ENCODE measurements at places on chromosomes 16 and 17.

- peaks cover 10% of the 10 kb centered on the region for H3K27me3 ChIP-seq
- peak overlapping the region; percentile 93 for H3K27ac ChIP-seq
- peak overlapping the region; percentile 93 for H3K4me3 ChIP-seq
- peaks cover 5% of the 10 kb centered on the region for H3K36me3 ChIP-seq
These were observed 2.1 kb downstream of the MYO18A start for GRCh38 chr17:29177871-29178749.

DNA sequence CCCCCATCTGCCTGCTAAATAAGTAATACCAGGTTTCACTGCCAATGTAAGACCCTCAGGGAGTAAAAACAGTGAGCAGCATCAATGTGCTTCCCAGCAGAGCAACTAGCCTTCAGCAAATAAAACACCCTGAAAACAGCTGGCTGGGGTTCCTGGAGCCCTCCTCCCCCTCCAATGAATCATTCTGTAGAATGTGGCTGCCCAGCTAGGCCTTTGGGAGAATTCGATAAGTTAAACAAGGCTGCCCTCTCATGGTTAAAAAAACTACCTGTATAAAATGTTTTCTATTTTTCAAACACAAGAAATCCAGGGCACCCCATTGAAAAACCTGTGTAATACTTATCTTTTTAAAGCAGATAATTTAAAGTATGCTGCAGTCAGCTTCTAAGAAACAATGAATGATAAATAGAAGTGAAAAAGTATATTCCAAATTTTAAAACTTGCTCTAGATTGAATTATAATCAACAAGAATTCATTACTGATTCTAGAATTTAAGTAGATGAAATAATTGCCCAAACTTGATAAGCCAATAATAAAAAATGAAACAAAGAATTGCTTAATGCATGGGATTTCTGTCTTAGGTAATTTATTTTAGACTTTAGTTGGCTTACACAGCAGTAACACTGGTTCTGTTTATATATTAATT lies 9.4 kb upstream of the TOM1L1 start:
- peaks cover 4% of the 10 kb centered on the region for H3K4me1 ChIP-seq
- peak; percentile 22 for DNase-seq
- no peaks in the 10 kb centered on the region for H3K36me3 ChIP-seq
- H3K4me3 ChIP-seq = no peak overlapping the region
- no peak overlapping the region for H3K27ac ChIP-seq

DNA sequence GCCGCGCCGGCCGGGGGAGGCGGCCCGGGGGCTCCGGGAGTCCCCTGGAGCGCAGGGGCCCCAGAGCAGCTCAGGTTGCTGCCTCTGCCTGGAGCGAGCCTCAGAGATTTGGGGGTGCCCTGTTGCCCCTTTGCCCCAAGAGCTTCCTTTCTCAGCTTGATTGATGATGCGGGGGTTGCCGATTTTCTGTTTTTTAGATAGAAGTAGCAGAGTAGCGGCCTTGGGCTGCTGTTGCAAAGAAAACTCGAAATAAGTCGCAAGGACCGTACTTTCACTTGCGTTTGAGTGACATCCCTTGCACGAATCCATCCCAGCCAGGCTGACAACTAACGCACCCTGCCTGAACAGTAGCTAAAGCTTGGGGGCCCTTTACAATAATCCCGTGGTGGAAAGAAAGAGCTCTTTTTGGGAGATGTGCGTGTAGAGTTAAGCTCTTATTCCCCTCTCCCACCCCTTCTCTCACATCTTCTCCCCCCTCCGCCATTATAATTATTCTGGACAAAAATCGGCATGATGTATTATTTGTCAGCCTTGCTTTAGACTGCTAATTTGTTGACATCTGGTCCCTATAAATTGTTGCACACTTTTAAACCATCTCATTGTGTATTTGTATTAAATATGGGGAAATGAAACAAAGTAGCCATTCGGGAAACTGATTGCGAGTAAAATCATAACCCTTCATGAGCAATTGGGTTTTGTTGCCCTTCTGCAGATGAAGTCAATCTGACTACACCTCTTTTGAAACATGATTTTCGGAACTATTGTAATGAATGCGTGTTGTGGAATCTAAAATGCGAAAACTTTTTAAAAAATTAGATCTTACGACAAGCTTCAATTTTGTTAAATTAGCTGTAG lies 873 bp downstream of the USP10 start:
- H3K27ac ChIP-seq = peak overlapping the region; percentile 89
- no peaks in the 10 kb centered on the region for H3K36me3 ChIP-seq
- peak overlapping the region; percentile 98 for H3K4me3 ChIP-seq
- peaks cover 32% of the 10 kb centered on the region for H3K4me1 ChIP-seq

DNA sequence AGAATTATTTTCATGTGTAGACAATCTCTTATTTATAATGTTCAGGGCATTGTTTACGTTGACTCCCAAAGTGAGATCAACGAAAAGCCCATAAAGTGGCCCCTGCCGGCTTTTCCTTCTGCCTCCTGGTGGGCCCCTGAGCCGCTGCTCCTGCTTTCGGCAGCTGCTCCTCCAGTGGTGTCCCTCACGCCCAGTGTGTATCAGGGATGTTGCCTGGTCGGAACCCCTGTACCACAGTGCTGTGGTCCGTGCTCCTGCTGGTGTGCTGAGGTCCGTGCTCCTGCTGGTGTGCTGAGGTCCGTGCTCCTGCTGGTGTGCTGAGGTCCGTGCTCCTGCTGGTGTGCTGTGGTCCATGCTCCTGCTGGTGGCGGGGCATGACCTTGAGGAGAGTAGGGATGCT lies 107.6 kb downstream of the BANP start:
- H3K4me1 ChIP-seq = peaks cover 6% of the 10 kb centered on the region
- DNase-seq = peak; percentile 13
- H3K27me3 ChIP-seq = peaks cover 3% of the 10 kb centered on the region
- no peak overlapping the region for H3K4me3 ChIP-seq
- no peaks in the 10 kb centered on the region for H3K36me3 ChIP-seq
- no peak overlapping the region for H3K27ac ChIP-seq

DNA sequence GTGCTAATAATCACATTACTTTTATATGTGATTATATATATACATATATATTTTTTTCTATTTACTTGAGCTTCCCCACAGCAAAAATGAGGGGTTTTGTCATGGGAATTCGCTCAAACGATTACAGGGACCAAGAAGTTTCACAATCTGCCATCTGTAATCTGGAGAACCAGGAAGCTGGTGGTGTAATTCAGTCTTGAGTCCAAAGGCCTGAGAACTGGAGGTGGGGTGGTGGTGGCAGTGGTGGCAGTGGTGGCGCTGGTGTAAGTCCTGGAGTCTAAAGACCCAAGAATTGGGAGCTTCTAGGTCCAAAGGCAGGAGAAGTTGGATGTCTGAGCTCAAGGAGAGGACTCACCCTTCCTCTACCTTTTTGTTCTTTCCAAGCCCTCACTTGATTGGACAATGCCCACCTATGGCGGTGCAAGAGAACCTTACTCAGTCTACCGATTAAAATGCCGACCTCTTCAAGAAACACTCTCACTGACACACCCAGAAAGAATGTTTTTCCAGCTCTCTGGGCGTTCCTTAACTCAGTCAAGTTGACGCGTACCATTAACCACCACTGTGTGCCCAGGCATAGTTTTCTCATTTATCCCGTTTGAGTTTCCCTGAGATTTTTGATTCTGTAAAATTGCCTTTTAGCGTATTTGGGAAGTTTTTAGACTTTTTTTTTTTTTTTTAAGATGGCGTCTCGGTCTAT lies 31.9 kb downstream of the POLR2A start:
- H3K4me3 ChIP-seq = no peak overlapping the region
- H3K4me1 ChIP-seq = no peaks in the 10 kb centered on the region
- DNase-seq = no peak
- no peaks in the 10 kb centered on the region for H3K36me3 ChIP-seq
- H3K27me3 ChIP-seq = no peaks in the 10 kb centered on the region

DNA sequence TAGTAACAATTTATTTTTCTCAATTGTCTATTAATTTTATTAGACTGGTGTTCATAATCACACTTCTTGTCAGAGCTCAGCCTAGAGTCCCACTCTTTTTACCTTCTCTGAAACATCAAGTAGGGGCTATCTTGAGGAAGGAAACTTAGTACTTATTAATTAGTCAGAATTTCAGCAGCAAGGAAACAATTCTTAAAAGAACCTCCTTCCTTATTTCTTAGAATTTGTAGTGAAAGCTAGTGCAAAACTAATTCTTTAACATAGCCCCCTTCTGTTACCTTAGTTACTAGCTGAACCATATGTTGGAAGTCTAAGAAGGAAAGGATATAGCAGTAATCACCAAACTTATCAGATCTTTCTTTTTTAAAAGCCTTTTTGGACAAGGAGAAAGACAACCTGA lies 35.2 kb downstream of the MAP2K4 start:
- H3K36me3 ChIP-seq = no peaks in the 10 kb centered on the region
- H3K4me1 ChIP-seq = peaks cover 36% of the 10 kb centered on the region
- DNase-seq = no peak
- no peak overlapping the region for H3K4me3 ChIP-seq
- no peak overlapping the region for H3K27ac ChIP-seq

GRCh38 chr16:28096983-28097899 lies 33.7 kb upstream of the GSG1L start:
- H3K27me3 ChIP-seq = peaks cover 2% of the 10 kb centered on the region
- no peak overlapping the region for H3K27ac ChIP-seq
- no peak overlapping the region for H3K4me3 ChIP-seq
- peaks cover 7% of the 10 kb centered on the region for H3K4me1 ChIP-seq

- no peaks in the 10 kb centered on the region for H3K27me3 ChIP-seq
- H3K4me3 ChIP-seq = no peak overlapping the region
- no peak overlapping the region for H3K27ac ChIP-seq
- H3K4me1 ChIP-seq = no peaks in the 10 kb centered on the region
- no peak for DNase-seq
These were observed 55.3 kb upstream of the ITGA2B start for GRCh38 chr17:44444735-44445105.

- H3K4me3 ChIP-seq = no peak overlapping the region
- H3K36me3 ChIP-seq = no peaks in the 10 kb centered on the region
- peaks cover 2% of the 10 kb centered on the region for H3K4me1 ChIP-seq
- peaks cover 3% of the 10 kb centered on the region for H3K27me3 ChIP-seq
- DNase-seq = peak; percentile 41
These were observed 5.2 kb downstream of the PERCC1 start for GRCh38 chr16:1435921-1436697.

GRCh38 chr16:9859701-9860327 lies 322.4 kb downstream of the GRIN2A start:
- H3K27ac ChIP-seq = no peak overlapping the region
- no peak for DNase-seq
- H3K36me3 ChIP-seq = no peaks in the 10 kb centered on the region

- peaks cover 7% of the 10 kb centered on the region for H3K4me1 ChIP-seq
- peak overlapping the region; percentile 65 for H3K27ac ChIP-seq
- H3K27me3 ChIP-seq = no peaks in the 10 kb centered on the region
- H3K36me3 ChIP-seq = no peaks in the 10 kb centered on the region
- H3K4me3 ChIP-seq = no peak overlapping the region
- peak; percentile 21 for DNase-seq
These were observed 954.7 kb upstream of the RBFOX1 start for GRCh38 chr16:6377956-6378355.

All from glutamatergic neuron (in vitro differentiated cells).